ENCODE measurements at places on chromosomes 4 and X.

DNA sequence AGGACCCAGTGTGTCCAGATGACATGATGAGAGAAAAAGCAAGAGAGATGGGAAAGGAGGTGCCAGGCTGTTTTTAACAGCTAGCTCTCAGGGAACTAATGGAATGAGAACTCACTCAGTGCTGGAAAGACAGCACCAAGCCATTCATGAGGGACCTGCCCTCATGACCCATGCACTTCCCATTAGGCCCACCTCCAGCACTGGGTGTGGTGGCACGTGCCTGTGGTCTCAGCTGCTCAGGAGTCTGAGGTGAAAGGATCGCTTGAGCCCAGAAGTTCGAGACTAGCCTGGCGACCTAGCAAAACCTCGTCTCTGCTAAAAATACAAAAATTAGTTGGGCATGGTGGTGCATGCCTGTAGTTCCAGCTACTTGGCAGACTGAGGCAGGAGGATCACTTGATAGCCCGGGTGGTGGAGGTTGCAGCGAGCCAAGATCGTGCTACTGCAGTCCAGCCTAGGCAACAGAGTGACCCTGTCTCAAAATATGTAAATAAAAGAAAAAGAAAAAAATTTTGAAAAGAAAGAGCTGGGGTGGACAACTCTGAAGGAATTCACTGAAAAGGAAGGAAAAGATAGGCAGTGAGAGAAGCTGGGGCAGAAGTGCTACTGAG is 50.9 kb downstream of the FAM193A start:
- no peak for DNase-seq

DNA sequence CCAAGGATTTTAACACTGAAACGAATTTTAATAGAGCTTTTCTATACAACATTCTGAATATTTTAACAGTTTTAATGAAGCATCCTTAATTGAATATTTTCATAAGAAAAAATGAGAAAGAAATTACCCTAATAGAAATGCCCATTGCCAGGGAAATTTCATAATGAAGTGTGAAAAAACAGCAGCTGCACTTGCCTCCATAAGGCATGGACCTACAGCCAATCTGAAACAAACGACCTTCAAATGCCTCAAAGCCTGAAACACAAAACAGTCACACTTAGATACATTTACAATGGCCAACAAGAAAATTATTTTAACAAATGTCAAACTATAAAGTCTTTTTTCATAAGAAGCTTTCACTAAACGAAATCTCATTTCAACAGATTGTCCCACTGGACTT is 74.4 kb downstream of the SLC9B1 start:
- DNase-seq, result no peak

DNA sequence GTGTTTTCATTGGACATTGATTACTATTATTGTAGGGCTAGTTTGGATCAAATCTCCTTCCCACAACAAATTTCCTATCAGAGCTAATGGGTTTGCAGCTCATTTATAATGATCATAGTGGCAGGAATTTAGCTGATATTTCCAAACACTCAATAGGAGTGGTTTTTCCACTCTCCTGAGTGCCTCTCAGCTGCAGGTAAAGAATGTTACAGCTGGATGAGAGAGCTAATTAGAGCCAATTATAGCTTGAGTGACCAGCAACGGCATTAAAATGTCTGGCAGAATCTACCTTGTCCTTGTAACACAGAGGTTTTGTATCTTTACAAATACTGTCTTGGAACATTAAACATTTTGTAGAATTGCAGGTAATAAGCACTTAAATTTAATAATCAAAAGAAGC is 602.8 kb upstream of the EPHA5 start:
- DNase-seq, result no peak

- no peak for DNase-seq
These were observed 21.3 kb downstream of the ETDA start for GRCh38 chrX:135273162-135273561.

DNA sequence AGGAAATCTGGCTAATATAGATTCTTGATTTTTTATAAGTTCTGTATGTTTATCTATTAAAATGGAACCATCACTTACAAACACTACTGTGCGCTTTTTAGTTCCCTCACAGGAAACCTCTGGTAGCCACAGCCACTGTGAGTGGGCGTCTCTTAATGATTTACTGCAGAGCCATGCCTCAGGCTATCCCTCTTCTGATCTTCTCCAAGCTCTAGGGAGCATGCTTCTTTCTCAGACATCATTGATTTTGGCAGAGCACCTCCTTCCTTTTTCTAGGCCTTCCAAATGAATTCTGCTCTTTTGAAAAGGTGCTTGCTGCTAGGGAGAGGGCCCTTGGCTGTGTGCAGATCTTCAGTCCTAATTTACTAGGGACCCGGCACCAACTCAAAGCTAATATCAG is 61.1 kb upstream of the STS start:
- no peak for DNase-seq

- peak; percentile 6 for DNase-seq
These were observed 214.0 kb upstream of the UGT8 start for GRCh38 chr4:114384629-114385028.

GRCh38 chr4:123809864-123810263 is 413.3 kb downstream of the SPRY1 start:
- DNase-seq, result no peak

- no peak for DNase-seq
These were observed 917.9 kb downstream of the RAPGEF2 start for GRCh38 chr4:160020804-160021203.
